T-cell (primary cell): ENCODE measurements at places on chromosomes 16 and 17.

- peak; percentile 41 for DNase-seq
Observed at GRCh38 chr16:49921791-49922456, 66.0 kb upstream of the ZNF423 start.

DNA sequence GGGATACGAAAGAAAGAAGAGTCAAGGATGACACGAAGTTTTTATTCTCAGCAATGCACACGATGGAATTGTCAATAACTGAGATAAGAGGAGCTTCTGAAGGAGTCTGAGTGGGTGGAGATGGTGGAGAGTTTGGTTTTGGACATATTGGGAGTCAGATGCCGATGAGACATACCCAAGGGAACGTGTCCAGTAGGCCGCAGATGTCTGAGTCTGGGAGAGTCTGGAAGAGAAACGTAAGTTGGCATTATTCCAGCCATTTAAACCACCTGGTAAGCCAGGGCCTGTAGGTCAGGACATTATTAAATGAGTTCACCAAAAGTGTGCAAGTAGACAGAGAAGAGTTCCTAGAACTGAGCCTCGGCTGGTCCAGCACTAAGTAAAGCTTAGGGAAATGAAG is 478.3 kb upstream of the CDH5 start:
- no peak for DNase-seq

GRCh38 chr17:1906662-1907101 is 76.9 kb downstream of the RPA1 start:
- no peak for DNase-seq

- no peak for DNase-seq
Observed at GRCh38 chr17:76268991-76269981, 4.1 kb downstream of the UBALD2 start.

GRCh38 chr16:14301169-14302030 is 230.3 kb downstream of the MRTFB start:
- peak; percentile 16 for DNase-seq

- DNase-seq, result no peak
Observed at GRCh38 chr17:77325577-77326075, 184.9 kb downstream of the SEC14L1 start.

DNA sequence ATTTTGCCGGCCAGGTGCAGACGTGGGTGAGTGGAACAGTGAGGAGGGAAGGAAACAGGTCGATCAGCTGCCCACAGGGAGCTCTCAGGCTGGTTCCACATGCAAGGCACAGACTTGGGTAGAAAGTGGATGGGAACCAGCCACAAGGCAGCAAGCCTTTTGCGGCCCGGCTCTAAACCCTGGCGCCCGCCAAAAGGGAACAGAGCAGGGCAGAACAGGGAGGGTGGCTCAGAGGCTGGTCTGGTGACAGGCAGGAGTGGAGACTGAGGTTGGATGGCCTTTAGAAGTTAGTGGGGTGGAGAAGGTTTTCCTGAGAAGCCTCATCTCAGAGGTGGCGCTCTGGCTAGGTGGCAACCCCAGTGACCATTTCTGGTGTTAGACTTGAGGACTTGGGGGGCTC is 10.4 kb downstream of the LLGL2 start:
- no peak for DNase-seq

DNA sequence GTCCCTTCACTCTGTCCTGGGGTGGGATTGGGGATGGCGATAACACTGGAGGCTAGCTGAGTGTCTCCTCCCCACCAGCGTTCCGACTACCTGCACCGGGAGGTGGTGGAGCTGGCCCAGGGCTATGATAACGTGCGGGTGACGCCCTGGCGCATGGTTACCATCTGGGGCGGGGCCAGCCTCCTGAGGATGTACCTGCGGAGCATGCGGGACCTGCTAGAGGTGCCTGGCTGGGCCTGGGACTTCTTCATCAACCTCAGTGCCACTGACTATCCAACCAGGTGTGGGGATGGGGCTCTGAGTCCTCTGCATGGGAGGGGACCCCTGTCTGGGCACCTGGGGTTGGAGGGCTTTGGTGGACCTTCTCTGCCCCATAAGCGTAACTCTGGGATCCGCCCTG is 8.8 kb downstream of the XYLT2 start:
- DNase-seq, result no peak

GRCh38 chr17:42182927-42183734 is 2.1 kb downstream of the HCRT start:
- no peak for DNase-seq

DNA sequence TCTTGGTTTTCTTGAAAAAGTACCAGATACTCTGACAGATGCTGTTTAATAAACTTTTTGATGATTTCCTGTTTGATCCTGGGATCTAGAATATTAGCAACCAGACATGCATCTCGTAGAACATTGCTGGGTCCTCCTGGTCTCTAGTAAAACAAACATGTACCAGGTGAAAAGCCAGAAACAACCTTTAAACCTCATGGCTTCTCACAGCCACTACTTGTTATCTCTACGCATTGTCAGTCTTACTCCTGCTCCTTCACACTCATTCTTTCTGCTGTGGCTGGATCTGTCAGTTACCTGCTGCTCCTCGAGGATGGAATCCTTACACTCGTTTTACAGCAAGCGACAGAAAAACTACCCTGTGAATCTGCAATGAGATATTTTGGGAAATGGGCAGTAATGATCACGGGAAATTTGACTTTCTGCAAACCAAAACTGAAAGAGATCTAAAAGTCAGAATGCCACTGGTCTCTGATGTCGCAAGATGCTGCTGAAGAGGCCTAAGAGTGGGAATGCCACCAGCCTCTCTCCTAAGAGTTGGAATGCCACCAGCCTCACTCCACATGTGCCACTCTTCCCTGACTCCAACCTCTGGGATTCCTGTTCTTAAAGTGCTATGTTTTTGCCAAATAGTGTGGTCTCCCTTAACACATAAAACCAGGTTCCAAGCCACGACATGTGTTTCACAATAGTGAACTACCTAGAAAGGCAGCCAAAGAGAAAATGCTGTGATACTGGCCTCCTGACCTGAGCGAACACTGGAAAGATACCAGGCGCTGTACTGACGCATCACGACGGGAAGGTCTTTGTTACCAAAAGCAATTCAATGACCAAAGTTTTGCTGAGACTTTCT is 86.3 kb downstream of the VPS53 start:
- no peak for DNase-seq

DNA sequence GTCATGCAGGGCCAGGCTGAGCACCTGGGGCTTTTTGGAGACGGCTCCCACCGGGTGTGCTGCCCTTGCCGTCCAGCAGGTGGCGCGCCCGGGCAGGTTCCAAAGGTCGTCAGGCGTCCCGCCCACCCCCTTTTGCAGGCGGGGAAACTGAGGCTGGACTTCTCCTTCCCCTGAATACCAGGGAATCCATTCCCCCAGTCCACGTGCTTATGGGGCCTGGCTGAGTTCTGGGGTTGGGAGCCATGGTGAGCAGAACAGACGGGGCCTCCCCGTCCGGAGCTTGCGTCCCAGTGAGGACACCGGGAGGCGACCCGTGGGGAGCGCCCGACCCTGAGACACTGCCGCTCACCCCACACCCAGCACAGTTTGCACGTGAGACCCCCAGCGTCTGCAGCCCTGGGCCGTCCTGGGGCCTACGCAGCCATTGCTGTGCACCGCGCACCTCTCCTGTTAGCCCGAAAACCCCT is 51.8 kb upstream of the JPH3 start:
- DNase-seq, result peak; percentile 50

DNA sequence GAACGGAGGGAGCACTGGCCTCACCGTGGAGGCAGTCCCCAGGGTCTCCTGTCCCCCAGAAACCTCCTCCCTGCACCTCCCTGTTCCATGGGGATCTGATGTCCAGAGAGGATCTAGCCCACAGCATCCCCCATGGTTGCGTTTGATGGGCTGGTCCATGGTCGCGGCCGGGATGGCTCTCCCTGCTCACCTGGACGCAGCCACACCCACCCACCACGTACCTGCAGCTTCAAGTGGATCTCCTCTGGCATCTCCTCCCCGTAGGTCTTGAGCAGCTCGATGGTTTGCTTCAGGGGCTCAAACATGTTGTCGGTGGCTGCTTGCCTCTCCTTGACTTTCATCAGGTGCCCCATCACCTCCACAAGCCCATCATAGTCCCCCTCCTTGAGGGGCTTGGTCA is 47.9 kb downstream of the DNAH17 start:
- DNase-seq, result no peak

DNA sequence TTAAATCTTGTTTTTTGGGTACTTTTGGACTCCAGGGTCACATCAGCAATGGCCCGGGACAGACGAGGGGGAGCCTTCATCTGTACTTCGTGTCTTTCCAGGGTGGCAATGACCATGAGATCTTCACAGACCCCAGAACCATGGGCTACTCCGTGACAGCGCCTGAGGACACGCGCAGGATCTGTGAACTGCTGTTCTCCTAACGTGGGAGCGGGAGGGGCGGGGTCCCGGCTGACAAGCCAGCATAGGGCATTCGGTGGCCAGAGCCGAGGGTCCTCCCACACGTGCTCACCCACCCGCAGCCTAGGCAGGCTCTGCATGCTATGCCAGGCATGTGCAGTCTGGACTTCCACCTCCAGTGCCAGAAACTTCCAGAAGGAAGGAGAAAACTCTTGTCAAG is 21.2 kb downstream of the CARHSP1 start:
- DNase-seq, result no peak

GRCh38 chr17:63571632-63572310 is 21.5 kb downstream of the DCAF7 start:
- DNase-seq, result no peak

GRCh38 chr17:10702574-10702973 is 5.2 kb downstream of the ADPRM start:
- DNase-seq, result no peak

DNA sequence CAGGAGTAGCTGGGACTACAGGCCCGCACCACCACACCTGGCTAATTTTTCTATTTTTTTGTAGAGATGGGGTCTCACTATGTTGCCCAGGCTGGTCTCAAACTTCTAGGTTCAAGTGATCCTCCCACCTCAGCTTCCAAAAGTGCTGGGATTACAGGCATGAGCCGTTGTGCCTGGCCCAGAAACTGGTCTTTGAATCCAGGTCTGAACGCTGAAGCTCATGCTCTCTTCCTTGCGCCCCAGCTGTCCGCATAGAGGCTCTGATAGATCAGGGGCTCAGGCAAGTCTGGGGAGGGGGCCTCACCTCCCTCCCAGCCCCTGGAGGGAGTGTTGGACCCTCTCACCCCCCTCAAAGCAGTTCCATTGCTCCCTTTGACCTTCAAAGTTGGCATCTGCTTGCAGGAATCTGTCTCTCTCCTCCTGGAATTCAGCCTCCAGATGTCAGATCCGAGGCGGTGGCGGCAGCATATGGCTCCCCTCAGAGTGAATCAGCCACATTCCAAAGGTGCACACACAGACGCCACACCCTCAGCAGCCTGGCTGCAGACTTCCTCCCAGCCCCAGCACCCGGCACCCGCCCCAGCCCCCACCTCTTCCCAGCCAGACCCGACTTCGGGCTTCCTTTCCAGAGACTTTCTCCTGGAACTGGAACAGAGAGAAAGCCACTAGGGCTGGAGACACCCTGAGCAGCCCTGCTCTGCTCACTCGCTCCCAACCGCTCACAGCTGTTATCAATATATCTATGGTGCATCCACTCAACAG is 16.9 kb upstream of the GLIS2 start:
- DNase-seq, result no peak

DNA sequence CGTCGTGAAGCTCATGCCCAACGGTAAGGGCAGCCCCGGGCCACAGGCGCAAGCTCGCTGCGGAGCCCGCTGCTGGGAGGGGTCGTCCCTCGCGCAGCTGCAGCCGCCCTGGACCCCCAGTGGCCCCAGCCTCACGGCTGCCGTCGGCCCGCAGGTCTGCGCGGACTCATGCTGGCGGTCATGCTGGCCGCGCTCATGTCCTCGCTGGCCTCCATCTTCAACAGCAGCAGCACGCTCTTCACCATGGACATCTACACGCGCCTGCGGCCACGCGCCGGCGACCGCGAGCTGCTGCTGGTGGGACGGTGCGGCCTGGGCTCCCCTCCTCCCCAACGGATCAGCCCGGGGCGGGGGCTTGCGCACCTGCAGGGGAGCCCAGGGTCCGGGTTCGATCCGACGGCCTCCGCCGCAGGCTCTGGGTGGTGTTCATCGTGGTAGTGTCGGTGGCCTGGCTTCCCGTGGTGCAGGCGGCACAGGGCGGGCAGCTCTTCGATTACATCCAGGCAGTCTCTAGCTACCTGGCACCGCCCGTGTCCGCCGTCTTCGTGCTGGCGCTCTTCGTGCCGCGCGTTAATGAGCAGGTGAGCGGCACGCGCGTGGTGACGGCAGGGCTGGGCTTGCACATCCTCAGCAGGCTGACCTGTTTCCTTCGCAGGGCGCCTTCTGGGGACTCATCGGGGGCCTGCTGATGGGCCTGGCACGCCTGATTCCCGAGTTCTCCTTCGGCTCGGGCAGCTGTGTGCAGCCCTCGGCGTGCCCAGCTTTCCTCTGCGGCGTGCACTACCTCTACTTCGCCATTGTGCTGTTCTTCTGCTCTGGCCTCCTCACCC is 5.8 kb downstream of the SLC5A2 start:
- no peak for DNase-seq

DNA sequence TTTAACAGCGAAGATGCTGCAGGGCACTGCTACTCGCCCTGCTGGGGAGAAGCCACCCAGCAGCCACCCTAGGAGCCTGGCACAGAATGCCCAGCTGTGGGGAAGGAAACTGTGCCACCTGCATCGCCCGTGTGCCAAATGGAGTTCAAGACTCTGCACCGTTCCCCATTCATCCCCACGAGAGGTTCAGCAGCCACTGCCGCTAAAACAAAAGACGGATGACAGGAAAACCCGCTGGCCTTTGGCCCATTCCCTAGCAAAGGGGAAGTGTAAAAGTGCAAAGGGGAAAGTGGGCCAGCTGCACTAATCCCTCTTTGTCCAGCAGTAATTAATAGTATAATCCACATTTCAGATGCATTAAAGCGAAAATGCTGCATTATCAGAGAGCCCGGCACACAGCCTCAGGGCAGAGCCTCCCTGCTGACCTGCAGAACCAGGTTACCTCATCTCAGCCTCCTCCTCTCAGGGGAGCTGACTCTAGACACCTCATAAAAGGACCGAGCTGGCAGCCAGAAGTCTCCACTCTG is 37.7 kb downstream of the ZFHX3 start:
- no peak for DNase-seq

GRCh38 chr17:41020336-41020735 is 6.7 kb downstream of the KRTAP1-5 start:
- no peak for DNase-seq

GRCh38 chr17:77592106-77592865 is 366.2 kb upstream of the TNRC6C start:
- DNase-seq, result no peak

GRCh38 chr16:84608282-84608681 is 9.6 kb downstream of the COTL1 start:
- DNase-seq, result no peak

DNA sequence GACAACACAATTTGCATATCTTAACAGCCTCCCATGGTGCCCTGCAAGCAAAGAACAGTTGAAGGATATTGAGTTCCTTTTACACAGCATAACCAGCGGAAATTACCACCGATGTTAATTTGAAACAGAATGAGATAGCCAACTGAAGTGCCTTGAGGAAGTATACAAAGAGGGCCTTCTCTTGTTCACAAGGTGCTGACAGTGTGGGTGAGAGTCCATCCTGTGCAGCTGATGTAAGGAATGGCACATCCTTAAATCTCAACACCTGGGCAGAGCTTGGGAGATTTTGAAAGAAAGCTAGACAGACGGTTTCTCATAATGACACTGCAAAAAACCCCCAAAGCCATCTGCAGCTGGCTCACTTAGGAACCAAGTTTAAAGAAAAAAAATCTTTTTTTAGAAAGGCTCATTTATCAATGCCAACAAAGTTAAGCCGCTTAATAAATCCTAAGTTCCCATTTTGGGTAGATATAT is 818.6 kb downstream of the KCNJ2 start:
- DNase-seq, result no peak
